Stimulated activated CD4-positive, alpha-beta T cell treated with anti-CD3 and anti-CD28 coated beads, Interleukin-12 subunit alpha, Interleukin-12 subunit beta, amount 100 ng/mL, for 24 hours (primary cell): ENCODE measurements at places on chromosomes 5 and 9.
A peak's percentile ranks its signal among the peaks of the same experiment; 100 is the strongest.

DNA sequence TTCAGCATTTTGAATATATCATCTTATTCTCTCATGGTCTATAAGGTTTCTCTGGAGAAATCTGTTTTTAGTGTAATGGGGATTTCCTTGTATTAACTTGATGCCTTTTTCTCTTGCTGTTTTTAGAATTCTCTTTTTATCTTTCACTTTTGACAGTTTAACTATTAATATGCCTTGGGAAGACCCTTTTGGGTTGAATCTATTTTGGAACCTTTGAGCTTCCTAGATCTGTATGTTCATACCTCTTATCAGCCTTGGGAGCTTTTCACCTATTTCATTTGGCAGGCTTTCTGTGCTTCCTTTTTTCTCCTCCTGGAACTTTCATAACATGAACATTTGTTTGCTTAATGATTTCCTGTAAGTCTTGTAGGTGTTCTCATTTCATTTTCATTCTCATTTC, 22.2 kb downstream of the RCL1 start:
- no peak for DNase-seq

- DNase-seq: no peak
Measured at GRCh38 chr5:173161148-173161547, 16.8 kb downstream of the BNIP1 start.

DNA sequence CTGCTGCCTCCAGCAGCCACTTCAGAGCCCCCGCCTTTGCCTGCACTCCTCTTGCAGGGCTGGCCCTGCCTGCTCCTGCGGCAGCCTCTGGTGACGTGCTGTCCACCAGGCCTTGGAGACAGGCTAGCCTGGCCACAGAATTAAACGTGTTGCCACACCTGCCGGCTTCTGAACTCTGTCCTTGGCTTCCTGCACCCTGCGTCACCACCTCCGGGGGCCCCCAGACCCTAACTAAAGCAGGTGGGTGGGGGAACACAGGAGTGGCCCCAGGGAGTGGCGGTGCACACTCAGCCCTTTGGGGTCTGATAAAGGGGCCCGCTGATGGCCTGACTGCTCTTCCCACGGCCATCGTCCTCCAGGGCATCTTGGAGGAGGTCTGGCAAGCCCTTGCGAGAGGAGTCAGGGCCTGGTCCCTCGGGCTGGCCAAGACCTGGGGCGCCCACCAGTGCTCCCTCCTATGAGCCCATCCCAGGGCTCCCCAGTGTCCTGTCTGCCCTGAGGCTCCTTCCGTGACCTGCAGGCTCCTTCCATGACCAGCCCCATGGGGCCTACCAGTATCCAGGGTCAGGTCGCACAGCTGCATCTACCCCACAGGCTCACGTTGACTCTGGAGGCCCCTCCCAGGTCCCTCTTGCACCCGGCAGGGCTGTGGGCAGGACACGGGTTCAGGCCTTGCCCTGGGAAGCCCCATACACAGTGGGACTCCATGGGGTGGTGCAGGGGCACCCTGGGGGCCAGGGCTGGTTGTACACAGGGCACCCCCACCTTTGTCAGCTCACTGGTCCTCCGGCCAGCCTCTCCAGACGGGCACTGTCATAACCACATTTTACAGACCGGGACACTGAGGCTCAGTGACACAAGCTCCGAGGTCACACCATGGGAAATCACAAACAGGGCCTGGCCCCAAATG, 1.0 kb upstream of the MAMDC4 start:
- no peak for DNase-seq

GRCh38 chr9:127667127-127667844, 39.5 kb upstream of the CFAP157 start:
- no peak for DNase-seq

- DNase-seq: no peak
Measured at GRCh38 chr9:30075451-30076199, 2308.8 kb upstream of the ACO1 start.

DNA sequence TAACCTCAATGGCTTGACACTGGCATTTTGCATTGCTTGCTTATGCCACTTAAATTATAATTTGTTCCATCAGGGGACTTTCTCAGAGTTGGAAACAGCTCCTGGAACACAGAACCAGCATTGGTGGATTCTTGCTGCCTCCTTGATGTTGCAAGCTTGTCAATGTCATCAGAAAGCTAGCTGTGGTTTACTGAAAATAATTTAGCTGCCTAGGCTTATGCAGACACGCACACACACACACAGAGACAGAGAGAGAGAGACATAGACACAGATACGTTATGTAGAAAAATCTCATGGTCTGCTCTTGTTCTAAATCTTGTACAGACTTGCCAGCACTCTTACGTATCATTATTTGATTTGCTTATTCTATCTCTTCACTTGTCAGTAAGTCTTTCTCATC, 78.0 kb downstream of the HMHB1 start:
- no peak for DNase-seq

- no peak for DNase-seq
Measured at GRCh38 chr5:14234204-14234603, 91.1 kb downstream of the TRIO start.

- DNase-seq: peak; percentile 74
Measured at GRCh38 chr5:177113566-177114424, 19.8 kb upstream of the NSD1 start.

DNA sequence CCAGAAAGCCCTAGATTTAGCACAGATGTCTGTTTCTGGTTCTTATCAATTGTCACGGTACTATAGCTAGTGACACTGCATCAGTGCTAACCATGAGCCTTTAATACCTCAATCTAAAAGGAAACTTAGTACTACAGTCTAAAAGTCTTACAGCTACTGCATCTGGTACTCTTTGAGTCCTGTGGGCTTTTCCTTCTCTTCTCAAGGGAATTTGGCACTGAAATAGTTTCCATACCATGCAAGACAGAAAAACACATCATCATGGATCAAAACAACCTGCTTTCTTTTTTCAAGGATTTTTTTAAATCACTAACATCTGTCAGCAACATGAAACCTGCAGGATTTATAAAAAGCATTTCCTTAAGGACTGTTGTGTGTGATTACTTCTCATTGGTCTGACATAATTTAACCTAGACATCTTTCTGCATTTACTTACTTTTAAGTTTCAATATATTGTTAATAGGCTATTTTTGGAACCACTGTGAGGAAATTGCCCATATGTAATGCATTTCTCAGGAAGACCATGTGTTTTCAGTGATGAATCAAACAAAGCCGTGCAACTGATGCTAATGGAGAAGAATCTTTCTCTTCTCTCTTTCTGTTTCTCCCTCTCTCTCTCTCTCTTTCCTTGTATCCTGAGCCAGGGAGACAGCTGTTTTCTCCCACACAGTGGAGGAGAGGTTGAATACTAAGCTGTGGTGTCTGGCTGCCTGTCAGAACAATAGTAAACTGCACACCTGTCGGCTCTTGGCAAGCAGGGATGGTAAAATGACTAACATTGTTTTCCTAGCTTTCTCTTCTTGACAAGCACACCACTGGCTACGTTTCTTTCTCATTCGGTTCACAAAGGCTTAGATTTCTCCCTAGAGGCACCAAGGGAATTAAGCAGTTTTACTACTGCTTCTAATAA, 273.4 kb downstream of the CSNK1G3 start:
- DNase-seq: no peak

DNA sequence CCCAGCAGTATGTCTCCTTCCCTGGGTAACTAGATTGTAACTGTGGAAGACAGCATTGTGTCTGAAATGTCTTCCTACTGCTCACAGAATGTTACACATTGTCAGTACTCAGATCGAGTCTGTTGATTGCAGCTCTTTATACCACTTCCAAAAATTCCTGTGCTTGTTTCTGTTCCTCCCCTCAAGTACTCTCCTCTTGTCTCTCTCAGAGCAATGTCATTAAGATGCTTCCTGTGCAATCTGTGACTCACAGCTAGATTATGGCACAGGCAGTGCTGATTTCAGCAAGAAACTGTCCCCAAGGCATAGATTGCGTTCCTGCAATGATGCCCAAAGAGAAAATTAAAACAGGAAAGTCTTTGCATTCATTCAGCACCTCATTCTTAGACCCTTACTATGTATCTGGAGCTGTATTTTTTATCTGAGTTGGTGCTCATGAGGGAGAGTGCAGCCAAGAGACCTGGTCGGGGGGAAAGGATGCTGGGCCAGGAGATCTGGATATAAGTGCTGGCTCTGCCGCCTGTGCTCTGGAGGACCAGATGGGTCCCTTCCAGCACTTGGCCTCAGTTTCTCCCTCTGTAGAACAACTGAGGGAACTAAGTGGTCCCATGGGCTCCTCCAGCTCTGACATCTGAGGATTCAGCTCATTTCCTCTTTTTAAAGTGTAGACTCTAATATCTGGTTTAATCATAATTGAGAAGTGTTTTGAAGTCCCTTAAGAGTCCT, 40.8 kb upstream of the GNPDA1 start:
- DNase-seq: no peak

GRCh38 chr9:131117121-131117761, 8.1 kb upstream of the NUP214 start:
- no peak for DNase-seq

DNA sequence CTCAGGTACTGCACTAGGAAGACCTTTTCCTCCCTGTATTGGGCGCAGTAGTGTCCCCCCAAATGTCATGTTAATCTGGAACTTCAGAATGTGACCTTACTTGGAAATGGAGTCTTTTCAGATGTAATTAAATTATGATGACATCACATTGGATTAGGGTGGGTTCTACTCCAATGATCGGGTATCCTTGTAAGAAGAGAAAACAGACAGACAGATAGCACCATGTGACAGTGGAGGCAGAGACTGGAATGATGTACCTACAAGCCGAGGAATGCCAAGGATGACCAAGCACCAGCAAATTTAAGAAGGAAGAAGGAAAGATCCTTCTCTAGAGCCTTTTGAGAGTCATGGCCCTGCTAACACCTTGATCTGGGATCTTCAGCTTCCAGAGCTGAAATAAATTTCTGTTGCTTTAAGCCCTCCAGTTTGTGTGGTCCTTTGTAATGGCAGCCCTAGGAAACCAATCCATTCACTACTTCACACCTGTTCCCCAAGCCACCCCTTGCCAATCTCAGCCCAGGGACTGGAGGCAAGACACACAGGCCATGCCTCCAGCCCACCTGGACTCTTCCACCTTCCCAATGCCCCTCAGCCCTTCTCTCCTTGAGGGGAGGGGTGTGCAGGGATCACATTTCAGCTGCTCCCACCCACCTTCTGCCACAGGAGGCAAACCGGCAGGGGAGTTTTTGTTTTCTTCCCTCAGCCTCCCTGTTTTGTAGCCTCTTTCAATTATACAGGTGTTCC, 1.6 kb downstream of the CCNJL start:
- no peak for DNase-seq

GRCh38 chr5:137572042-137572695, 73.0 kb upstream of the SPOCK1 start:
- no peak for DNase-seq

DNA sequence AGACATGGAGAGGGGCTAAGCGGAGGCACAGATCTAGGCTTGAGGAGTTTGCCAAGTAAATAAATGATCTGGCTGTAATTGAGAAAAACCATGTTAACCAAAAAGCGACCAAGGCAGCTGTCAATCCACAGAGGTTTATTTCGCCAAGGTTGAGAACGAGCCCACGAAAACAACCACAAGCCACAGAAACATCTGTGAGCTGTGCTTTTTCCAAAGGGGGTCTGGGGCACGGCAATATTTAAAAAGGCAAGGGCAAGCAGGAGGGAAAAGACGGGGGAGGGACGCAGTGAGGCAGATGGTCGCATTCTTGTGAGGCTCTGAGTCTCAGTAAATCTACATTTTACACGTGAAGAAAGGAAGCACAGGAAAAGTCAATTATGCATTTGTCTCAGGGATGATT, 25.4 kb downstream of the CCT5 start:
- no peak for DNase-seq

DNA sequence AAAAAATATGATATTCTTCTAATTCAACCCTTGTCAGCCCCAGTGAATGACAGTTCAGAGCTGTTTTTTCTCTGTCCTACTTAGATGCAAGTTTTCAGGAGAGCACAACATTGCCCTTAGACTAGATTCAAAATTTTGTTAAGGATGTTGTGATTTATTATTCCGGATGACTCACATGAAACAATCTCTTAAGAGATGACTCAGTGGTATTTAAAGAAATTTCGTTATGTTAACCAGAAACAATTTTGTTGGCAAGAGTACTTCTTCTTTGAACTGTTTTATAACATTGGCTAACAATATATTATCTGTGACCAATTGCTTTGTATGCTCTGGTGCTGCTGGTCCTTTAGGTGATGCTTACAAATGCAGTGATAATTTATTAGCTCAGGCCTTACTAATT, 132.0 kb downstream of the IZUMO3 start:
- no peak for DNase-seq

DNA sequence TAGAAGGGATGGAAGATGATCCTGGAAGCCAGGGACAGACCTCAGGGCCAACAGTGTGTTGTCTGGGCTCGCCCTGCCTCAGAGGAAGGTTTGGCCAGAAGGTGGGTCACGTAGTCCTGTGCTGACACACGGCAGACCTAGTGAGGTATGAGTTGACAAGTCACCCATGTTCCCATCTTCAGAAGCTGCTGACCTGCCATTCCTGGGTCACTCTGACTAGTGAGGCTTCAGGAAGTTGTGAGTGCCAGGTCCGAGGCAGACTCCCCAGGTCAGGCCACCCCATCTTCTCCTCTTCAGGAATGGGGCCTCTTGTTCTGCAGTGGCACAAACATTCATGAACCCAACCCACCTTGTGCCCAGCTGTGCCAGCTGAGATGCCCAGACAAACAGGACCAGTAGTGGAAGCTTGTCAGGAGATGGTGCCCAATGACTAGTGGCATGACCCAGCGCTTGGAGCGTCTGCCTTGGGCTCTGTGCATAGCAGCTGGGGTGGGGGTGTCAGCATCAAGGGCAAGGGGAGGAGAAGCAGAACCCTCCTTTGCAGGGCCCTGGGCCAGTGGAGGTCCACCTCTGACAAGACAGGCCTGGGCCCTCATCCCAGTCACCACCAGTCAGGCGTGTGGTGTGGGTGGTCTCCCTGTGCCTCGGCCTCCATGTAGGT, 16.8 kb upstream of the ANGPTL2 start:
- no peak for DNase-seq

- DNase-seq: no peak
Measured at GRCh38 chr5:173689171-173689736, 72.8 kb upstream of the BOD1 start.

GRCh38 chr5:74143721-74144330, 496.7 kb downstream of the ENC1 start:
- no peak for DNase-seq

GRCh38 chr9:22084336-22085035, 75.4 kb upstream of the CDKN2B start:
- DNase-seq: no peak

DNA sequence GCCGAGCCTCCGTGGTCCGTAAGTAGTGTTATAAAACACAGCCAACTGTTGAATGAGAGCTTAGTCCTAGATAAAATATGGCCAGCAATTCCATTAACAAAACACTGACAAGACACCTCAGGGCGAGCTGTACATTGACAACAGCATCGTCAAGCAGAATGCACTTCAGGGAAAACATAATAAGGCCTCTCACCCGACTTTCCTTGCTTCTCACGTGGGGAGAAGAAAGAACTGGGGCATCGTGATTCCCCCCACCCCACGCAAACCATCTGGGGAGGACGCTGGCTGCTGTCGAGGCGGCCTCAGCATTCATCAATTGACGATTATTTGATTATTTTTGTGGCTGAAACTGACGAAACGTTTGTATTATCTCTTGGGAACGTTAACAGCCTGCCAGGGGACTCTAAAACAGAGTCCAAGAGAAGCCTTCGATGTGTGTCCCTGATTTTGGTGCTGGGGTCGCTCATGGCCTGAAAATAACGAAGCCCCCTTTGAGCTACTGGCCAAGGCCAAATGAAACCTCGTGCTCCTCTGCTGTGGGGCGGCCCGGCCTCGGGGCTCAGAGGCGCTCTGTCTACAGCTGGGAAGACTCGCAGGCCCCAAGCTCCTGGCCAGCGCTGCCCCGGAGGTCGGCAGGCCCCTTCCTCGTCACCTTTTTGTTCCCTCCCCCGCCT, 464 bp downstream of the GDF9 start:
- DNase-seq: no peak
